ENCODE measurements at places on chromosomes 12 and 14.

- no peak for DNase-seq
These were observed 158.4 kb upstream of the PLXNC1 start for GRCh38 chr12:93989949-93990348.

DNA sequence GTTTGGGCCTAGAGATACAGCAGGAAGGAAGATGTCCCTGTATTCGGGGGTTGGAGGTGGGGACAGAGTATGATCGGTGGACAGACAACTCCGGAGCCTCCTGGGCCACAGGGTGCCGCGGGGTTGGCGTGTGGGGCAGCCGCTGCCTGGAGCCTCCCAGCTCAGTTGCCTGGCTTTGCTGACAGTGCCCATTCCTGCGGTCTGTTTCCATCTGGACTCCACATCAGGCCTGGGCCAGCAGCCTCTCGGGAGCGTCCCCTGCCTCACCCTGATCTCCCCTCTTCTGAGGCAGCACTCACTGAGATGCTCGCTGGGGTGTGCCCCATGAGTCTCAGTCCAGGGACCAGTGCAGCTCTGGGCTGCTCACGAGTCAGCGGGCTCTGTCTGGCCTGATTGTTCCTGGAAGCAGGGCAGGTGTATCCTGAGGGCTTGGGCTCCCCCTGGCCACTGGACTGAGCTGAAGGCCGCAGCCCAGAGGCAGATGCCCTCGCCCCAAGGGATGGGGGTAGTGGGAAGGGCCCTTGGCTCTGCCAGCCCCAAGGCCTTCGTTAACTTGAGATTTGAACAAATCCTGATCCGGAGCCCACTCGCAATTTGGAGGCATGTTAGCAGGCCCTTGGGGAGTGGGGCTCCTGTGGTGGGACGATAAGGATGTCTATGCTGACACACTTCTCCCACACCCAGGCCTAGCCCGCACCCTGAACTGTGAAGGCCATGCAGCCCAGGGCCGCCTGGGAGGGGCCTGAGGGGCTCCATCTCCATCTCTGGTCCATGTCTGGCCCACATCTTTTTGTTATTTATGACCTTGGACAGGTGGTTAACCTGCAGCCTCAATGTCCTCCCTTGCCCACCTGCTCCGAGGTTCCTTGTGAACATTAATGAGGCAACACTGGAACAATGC lies 7.5 kb downstream of the HIP1R start:
- no peak for DNase-seq

GRCh38 chr12:130667421-130667960 lies 48.6 kb downstream of the RIMBP2 start:
- DNase-seq, result no peak

GRCh38 chr14:69090187-69090789 lies 62.6 kb downstream of the DCAF5 start:
- DNase-seq, result no peak

DNA sequence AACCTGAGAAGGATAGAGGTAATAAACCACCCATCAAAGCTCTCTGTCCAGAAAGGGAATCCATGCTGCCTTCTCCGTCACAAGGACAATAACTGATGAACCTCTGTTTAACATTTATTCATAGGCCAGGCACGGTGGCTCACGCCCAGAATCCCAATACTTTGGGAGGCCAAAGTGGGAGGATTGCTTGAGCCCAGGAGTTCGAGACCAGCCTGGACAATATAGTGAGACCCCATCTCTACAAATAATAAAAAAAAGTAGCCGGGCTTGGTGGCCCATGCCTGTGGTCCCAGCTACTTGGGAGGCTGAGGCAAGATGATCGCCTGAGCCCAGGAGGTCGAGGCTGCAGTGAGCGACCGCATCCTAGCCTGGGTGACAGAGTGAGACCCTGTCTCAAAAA lies 7.1 kb upstream of the FOS start:
- DNase-seq, result no peak

- DNase-seq, result no peak
These were observed 8.4 kb downstream of the TEDC1 start for GRCh38 chr14:105499256-105500035.

GRCh38 chr12:86744547-86745212 lies 488.5 kb upstream of the MGAT4C start:
- DNase-seq, result no peak

- no peak for DNase-seq
These were observed 1073.6 kb downstream of the BCL11B start for GRCh38 chr14:98198385-98198784.

DNA sequence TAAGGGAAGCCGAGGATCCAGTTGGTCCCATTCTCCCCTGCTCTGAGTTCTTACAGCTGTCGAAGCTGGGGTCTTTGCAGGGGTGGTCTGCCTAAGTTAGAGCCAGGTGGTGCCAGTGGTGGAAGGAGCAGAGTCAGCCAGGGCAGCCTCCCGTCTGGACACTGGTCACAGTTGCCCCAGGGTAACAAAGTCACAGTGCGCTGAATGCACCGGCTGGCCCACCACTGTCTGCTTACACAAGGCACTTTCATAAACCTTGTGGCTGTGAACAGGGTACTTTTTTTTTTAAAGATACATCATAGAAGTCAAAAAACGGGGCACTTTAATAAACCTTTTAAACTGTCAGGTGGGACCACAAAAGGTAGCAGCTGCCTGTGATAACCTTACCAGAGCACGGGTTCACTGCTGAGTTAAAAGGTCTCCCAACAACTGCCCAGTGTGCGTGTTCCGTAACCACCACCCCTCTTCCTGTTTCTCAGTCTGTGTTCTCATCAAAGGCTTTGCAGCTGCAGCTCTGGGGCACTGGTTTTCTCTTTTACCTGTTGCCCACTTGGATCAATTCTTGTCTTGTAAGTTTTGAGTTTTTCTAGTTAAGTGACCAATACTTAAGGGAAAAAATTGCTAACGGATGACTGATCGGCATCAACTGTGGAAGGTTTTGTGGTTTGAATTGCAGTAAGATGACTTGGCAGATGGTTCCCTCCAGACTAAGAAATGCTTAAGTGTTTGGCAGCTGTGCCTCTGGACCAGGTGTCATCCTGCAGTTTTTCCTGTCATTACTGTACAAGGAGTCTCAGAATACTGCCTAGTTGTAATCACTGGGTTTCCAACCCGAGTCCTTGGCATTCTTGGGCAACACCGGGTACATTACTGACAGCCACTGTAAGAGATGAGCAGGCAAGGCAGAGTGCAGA lies 55.9 kb downstream of the DYNC1H1 start:
- DNase-seq, result peak; percentile 22

DNA sequence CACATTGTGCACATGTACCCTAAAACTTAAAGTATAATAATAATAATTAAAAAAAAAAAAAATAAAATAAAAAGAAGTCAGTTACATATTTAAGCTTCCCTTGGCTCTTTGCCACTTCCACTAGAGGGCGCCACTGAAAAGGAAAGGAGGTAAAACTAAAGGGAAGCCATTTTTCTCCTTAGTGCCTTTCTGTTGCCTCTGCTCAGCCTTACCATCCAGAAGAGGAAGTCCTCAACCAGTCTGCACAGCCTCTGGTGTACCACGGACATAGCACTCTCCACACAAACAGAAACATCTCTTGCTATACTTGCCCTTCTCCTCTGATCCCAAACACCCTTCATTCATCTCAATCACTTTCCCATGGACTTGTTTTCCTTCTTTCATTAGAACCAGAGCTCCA lies 169.0 kb upstream of the EEA1 start:
- no peak for DNase-seq

- no peak for DNase-seq
These were observed 545 bp downstream of the PPFIA2 start for GRCh38 chr12:81758421-81759189.

GRCh38 chr12:24042651-24043050 lies 93.2 kb upstream of the SOX5 start:
- no peak for DNase-seq

DNA sequence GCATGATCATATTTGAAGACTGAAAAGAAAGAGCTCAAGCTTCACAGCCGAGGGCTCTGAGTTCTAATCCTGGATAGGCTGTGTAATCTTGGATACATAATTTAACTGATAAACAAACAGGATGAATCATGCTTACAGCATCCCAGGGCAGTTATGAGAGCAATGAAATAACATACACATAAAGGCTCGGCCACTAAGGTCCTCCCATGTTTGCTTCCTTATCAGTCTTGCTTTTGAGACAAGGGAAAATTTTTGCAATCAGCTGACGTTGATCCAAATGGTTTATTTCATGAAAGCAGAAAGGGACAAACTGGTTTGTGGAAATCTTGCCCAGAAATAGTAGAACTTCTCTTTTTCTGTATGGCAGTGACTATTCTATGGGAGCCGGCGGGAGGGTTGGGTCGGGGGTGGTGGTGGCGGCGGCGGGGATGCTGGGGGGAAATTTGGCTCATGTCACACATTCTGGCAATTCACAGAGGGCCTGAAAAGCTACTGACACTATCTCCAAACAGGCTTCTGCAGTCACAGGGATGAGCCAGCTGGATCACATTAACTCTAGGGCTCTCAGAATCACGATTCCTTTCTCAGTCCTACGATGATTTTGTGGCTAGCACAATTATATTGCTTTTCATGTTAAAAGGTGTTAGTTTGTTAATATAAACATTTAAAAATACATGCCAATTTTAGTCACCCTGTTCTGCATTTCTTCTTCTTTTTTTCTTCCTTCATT lies 124.5 kb downstream of the SLC8A3 start:
- DNase-seq, result no peak

GRCh38 chr12:122920687-122921086 lies 24.8 kb upstream of the VPS37B start:
- DNase-seq, result no peak

DNA sequence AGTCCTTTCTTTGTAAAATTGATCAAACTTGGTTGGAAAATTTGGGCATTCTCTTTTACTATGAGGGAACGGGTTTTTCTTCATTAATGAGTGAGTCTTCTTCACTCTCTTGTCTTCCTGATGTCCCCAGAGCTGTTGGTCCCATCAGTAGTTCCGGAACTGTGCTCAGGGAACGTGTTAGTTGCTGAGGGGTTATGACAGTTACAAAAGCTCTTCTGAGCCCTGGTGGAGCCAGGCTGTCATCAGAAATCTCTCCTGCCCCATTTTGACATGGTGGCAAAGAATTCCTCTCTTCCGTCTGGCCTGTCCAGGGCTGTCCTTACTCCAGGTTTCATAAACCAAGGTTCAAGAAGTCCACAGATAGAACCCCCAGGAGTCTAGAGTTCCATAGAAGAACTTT lies 208.5 kb downstream of the SLC41A2 start:
- DNase-seq, result no peak

DNA sequence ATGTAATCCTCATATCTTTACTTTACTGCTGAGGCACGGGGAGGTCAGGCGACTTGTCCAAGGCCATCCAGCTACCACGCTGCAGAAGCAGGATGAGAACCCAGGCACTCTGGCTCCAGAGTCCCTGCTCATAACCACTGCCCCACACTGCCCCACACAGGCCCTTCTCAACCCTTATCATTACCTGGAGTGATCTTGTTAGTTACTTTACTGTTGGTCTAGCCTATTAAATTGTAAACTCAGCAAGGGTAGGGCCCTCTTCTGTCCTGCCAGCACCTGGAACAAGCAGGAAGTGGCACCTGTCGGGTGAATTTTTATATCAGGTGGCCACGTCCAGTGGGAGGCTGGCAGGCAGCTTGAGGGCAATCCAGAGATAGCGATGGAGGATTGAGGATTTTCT lies 12.2 kb downstream of the FAIM2 start:
- DNase-seq, result no peak

GRCh38 chr12:87051621-87052020 lies 795.4 kb upstream of the MGAT4C start:
- no peak for DNase-seq

DNA sequence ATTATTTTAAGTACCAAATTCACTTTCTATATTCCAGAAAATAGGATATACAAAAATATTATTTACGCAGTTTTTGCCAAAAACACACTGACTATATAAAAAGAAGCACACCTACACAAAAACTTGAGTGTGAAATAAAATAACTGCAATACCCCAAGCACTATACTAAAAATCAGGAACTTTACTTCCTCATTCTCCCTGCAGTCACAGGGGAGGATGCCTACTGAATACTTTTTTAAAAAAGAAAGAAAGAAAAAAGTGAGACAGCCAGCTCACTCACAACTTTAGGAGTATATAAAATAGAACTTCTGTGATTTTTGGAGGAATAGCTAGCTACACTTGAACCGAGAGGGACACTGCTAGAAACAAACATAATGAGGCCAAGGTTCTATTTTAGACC lies 12.2 kb downstream of the RPS6KA5 start:
- DNase-seq, result no peak
